ENCODE measurements at places on chromosomes 12 and 14. TPM values are rescaled to one million over a fixed set of nuclear protein-coding genes. Genes with fewer than 3 reads are reported as not detected.

GRCh38 chr14:101474563-101475455, 86.5 kb upstream of the DIO3 start:
- peak; percentile 53 for DNase-seq

DNA sequence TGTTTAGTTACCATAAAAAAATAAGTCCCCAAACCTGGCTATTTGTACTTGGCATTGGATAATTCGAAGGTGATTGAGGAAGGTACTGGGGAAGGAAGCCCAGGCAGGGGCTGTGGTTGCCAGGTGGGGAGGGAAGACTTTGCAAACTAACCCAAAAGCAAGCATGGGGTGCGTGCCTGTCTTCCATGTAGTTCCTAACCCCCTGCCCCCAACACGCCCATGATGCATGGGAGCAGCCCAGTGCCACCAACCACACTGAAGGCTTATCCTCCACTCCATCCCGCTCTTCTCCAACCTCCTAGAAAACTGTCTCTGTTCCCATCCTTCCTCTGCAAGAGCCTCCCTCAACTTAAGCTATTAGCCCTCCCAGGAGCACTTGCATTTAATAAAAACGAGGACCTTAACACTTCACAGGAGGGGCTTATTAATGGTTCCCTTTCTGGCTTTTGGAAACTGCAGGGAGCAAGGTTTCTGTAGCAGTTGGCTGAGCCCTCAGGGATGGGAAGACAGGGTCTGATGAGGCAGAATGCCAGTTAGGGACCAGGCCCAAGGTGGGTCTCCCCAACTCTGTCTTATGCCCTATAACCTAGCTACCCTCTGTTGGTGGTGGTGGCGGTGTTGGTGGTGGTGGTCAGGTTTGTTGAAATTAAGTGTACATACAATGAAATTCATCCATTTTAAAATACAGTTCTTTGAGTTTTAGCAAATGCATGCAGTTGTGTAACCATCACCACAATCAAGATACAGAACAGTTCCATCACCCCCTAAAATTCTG, 96.0 kb downstream of the ZFP36L1 start:
- DNase-seq = peak; percentile 40

DNA sequence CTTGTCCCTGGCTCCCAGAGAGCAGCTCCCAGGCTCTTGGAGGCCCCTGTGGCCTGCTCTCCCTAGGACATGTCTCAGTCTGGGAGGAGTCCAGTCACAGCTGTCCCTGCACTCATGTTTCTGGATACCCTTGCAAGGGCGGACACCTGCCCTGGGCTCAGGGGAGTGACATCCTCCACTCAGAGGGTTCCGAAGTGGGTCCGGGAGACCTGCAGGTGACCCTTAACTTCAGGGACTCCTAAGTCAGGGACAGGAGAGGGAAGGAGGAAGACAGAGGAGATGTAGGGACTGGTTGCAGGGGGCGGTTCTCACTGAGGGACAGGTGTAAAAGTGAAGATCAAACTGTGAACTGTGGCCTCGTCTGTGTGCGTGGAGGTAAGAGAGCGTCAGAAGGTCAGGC, 37.6 kb downstream of the CACNA2D4 start:
- no peak for DNase-seq

- DNase-seq = no peak
These were observed 124.6 kb upstream of the E2F7 start for GRCh38 chr12:77189901-77190416.

DNA sequence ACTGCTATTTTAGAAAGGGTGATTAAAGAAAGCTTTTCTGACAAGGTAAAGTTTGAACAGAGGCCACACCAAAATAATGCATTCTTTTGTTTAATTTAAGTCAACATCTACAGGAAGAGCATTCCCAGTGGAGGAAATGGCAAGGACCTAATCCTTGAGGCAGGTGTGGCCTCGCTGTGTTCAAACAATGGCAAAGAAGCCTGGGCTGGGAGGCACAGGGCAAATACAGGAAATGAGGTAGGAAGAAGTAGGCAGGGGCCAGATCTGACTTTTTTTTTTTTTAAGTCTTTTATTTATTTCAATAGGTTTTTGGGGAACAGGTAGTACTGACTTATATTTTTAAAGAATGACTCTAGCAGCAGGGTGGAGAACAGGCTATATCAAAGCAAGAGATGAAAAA, 53.5 kb downstream of the ARMH4 start:
- no peak for DNase-seq

DNA sequence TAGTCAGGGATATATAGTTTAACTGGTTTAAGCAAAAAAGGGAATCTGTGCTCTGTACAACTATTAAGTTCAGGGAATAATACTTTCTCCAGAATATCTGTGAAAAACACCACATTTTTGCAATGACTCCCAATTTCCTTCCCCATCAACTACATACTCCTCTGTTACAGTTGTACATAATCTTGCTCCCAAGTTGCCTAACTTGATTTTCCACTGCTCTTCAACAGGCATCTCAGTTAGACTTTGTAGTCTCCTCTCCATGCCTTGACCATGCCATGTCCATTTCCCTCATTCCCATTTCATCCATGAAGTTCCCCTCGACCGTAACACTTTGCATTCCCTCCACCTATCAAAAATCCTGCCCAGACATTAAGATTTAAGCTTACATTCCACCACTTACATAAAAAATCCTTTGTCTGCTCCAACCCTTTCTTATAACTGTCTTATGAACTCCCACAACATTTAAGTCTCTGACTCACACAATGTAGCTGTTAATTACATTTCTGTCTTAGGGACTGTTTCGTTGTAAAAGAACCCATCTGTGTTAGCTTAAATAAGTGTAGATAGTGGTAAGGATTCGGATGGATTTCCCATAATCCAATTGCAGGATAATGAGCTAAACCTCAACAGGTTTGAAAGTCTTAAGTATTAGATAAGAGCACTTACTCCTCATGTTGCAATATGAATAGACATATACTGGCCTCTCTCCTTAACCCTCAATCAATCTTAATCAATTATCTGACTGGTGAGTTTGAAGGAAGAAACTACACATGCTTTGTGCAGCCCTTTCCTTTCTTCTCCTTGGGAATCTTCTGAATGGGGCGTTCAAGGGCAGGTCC, 156.5 kb downstream of the PAWR start:
- DNase-seq = no peak

DNA sequence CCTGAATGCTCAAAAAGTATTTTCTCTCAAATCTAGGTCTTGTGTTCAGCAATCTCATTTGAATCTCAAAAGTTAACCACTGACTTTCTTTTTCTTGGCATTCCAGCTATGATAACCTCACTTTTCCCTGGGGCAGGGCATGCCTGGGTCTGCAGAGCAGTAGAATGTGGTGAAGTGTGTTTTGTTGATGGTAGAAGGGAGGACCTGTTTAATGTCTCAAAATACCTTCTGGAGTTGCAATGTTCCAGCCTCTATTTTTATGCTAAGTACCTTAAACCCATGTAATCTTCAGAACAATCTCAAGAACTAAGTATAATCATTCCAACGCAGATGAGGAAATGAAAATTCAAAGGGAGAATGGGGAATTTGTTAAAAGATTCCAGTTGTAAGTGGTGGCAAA, 82.1 kb upstream of the FUT8 start:
- no peak for DNase-seq

- no peak for DNase-seq
These were observed 738.9 kb upstream of the USP15 start for GRCh38 chr12:61521258-61521657.

- DNase-seq = no peak
These were observed 25.4 kb downstream of the SVOP start for GRCh38 chr12:108995370-108995992.

DNA sequence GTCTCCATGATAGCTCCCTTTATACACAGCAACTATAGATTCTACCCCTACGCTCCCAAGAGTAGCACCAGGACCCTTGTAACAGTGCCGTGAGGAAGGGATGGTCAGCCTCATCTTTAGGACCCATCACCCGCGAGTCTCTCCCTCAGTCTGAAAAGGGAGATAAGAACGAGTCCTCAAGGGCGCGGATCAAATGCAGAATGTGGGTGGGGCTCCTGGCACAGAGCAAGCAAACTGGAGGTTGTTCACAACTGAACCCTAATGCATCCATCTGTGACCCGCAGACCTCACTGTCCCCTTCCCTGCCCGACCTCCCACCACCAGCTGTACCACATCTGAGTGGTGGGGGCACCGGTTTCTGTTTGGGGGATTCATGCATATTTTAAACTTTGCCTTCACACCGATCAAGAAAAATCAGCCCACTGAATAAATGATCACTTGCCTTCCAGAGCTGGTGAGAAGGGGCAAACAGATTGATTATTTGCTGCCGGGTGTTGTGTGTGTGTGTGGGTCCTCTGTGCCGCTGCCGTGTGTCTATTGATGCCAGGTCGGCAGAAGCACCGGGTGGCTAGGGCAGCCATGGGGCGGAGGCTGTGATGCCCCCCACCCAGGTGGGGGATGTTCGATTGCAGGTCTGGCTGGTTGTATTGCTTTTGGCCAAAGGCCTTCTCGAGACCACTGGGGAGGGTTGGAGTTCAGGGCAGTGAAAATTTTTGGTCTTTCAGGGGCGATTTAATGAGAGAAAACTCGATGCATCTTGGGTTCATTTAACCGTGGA, 35.7 kb upstream of the BEGAIN start:
- peak; percentile 38 for DNase-seq

GRCh38 chr12:121618659-121619233, 7.6 kb upstream of the ORAI1 start:
- DNase-seq = no peak

DNA sequence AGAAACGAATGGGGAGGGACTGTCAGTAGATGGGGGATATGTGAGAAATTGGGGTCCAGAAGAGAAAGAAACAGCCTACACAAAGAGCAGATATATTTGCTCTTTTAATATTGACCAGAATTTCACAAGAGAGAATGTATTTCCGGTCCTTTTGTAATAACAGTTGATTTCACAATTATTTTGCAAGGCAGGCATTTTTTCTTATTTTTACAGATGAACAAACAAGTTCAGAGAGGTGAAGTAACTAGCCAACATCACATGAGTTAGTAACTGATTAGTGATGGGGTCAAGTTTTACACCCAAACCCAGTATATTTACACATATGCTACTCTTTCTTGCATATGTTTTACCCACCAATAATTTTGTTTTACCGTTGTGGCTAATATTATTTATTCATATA, 188.2 kb downstream of the NAV3 start:
- no peak for DNase-seq

DNA sequence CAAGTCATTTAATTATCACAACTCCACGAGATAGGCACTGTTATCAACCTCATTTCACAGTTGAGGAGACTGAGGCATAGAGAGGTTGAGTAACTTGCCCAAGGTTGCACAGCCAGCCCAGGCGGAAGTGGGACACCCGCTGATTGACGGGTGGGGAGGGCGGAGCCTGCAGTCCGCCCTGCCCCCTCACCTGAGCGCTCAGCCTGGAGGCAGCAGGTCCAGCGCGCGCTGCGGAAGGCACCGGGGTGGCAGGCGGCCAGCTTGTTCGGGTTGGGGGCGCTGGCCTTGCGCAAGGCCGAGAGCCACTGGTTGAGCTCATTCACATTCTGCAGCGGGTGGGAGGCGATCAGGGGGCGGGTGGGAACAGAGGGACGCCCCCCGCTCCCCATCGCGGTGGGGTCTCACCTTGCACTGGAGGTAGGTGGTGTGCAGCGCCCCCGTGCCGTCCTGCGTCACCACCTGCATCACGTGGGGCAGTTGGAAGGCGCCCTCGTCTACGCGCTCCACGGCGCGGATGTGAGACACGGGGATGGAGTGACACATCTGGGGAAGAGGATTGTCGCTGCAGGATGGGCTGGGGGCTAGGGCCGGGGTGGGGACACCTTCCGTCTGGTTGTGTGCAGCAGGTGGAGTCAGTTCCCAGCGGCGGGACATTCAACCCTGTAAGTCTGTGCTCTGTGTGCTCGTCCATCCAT, 31.7 kb downstream of the RASAL1 start:
- no peak for DNase-seq

DNA sequence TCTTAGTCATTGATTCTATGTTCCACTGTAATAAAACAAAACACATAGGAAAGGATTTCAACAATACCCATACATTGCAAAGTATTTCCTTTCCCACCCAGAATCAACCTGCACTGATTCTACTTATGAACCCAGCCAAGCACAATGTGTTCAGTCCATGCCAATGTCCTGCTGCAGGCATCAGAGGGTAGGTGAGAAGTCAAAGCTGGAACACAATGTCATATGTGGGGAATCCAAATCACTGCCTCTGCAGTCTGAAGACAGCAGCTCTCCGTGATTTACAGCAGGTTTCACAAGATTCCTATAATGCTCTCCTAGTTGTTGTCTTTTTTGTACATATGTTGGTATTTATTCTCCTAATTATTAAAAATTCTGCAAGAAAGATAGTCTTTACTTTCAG, 25.7 kb downstream of the ITPR2 start:
- DNase-seq = no peak

DNA sequence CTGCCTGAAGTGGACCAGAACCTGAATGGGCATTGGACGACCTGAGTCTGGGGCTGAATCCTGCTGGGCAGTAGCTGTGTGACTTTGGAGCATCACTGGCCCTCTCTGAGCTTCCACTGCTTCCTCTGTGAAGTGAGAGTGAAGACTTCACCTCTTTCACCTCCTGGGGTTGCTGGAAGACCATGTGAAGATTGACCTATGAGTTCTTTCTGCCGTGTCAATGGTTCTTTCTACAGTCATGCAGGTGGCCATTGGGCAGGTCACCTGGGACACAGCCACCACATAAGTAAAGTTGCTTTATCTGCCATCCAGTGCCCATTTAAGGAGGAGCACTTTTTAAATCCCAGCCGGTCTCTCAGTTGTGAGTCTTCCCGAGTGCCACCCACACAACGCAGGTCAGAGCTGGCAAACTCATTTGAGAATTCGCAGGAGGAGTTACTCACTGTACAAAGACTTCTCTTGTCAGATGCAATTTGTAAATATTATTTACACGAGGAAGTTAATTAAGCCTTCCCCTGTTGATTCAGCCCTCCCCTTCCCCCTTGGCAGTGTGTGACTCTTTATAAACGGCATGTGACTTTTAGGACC, 74.8 kb upstream of the TCL1B start:
- DNase-seq = no peak

GRCh38 chr14:21875791-21876190, 202.2 kb upstream of the OR4E1 start:
- no peak for DNase-seq

DNA sequence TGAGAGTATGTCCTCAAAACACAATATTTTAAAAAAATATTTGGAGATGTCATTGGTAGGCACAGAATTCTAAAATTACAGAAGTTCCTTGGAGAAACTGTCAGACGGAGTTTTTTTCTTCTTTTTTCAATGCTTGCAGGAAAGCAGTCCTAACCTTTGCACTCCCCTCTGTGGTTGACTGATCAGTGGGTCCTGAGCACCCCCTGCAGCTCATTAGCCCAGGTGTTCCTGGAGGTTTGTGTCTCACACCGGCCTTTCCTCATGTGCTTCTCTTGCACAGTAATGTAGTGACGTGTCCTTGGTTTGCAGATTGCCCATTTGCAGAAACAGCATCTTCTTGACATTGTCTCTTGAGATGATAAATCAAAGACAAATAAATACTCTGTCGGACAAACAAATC, 513.0 kb downstream of the TMEM121 start:
- DNase-seq = no peak

Gene WNT5B
- 8.4 TPM for total RNA-seq

Gene CSRP2
- total RNA-seq = 12.3 TPM

Gene VDR
- 1.2 TPM for total RNA-seq

Gene TESPA1
- total RNA-seq = 0.99 TPM

Gene TTLL5
- 18.6 TPM for total RNA-seq

Gene KRT6A
- not detected for total RNA-seq

Gene SLC5A8
- not detected for total RNA-seq

Gene MYF6
- total RNA-seq = not detected

All from sigmoid colon (tissue), 7 donors.